Activated CD4-positive, alpha-beta T cell treated with anti-CD3 and anti-CD28 coated beads for 36 hours (primary cell): ENCODE measurements at places on chromosomes 7 and 10.

DNA sequence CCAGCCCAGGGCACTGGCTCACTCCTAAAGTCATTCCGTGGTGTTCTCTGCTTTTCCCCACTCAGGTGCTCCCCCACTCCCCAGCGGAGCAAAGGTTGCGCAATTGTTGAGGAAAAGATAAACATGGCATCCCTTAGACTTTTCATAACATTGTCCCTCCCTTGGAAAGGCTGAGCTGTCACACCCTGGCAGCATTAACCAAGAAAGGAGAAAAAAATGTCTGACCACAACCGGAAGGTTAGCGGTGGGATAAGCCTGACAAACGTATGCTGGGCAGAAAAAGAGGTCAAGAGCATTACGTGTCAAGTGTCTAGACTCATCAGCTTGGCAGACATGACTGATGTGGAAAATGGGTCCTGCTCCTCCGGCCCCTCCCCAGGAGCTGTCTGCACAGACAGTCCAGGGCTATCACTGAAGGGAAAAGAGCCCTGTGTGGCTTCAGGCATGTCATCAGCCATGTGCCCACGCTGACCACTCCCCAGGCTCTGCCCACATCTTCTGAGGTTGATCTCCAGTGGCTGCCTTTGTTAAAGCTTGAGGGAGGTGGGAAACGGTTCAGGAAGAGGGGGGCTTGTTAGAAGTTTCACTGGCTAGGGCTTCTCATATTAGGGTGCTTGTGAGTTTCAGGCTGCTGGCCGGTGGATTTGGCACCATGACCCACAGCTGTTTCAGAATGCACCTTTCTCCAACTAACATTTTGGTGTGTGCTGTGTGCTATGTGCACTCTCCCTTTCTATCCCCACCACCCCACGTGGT, 30.1 kb downstream of the BTBD16 start:
- DNase-seq: no peak

DNA sequence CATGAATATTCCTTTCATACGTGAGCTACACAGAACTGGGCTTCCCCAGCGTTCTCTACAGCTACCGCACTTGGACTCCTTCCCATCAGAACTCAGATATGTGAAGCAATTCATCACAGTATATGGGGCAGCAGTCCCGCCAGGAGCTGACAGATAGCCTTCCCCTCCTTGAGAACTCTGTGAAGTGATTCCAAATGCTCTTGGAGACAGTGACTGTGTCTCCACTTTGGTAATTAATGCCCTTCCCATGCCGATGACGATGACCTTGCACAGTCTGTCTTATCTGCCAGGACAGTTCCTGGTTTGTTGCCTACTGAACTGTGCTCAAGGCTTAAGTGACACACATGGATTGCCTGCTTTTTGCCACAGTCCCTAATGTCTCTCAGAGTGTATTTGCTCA, 75.0 kb upstream of the AFAP1L2 start:
- no peak for DNase-seq

GRCh38 chr7:5012985-5013384, 32.7 kb upstream of the RBAK start:
- no peak for DNase-seq

DNA sequence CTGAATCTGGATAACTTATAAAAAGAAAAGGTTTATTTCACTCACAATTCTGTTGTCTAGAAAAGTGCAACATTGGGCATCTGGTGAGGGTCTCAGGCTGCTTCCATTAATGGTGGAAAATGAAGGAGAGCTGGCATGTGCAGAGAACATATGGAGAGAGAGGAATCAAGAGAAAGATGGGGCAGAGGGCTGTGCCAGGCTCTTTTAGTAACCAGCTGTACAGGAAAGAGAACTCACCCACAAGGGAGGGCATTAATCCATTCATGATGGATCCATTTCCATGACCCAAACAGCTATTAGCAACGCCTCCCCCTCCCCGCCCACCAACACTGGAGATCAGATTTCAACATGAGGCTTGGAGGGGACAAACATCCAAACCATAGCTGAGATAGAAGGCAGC, 61.7 kb upstream of the LYZL1 start:
- no peak for DNase-seq

DNA sequence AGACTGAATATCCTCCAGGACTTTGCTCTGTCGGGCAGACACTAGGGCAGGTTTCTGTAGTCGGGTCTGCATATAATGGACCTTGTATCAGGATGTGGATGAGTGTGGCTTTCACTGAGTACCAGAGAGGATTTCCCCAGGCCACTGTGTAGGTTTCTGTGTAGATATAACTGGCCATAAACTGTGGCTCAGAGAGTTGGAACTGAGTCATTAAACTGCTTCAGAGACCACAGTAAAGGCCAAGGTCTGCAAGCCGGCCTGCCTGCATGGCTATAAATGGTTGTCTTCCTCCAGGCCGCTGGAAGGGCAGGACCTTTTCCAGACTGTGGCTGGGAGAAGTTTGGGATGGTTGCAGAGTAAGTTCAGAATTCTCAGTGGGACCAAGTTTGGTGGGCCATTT, 16.9 kb downstream of the ZNF92 start:
- DNase-seq: no peak

GRCh38 chr7:947391-948210, 6.9 kb downstream of the ADAP1 start:
- DNase-seq: no peak

- no peak for DNase-seq
These were observed 37.1 kb downstream of the SNX10 start for GRCh38 chr7:26328498-26329390.

GRCh38 chr7:83819911-83820310, 171.0 kb upstream of the SEMA3E start:
- no peak for DNase-seq
